ENCODE measurements at places on chromosomes 5 and 9.

- DNase-seq: no peak
Measured at GRCh38 chr5:1791176-1791575, 8.5 kb downstream of the MRPL36 start.

DNA sequence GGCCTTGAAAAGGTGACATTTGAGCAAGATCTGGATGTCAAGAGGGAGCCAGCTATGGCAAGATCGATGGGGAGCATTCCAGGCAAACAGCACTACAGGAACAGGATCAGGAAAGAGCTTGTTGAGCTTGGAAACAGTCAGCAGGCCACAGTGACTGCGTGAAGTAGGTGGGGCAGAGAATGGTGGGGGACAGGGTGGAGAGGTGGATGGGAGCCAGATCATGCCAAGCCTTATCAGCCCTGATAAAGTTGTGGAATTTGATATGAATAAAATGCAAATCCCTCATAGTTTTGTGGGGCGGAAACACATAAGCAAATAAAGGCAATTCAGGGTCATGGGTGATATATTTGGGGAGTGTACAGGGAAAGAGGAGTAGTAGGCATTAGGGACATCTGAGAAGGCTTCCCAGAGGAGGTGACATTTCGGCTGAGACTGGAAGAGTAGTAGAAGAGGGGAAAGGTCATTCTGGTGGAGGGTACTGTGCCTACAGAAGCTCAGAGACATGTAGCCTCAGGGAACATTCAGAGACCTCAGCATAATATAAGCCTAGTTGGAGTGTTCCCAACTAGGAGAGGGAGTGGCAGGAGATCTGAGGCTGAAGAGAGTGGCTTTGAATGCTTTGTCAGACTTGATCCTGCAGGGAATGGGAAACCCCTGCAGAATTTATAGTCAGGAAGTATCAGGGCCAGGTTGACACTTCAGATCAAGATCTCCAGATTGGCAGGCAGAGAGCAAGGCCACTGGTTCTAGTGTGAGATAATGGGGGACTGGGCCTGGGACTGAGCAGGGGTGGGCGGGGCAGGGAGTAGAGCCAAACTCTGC is 9.7 kb upstream of the CYSTM1 start:
- no peak for DNase-seq

- peak; percentile 2 for DNase-seq
Measured at GRCh38 chr5:24644761-24645160, at the start of gene CDH10. CDH10 (minus strand) TSS chr5:24644978; CDS start chr5:24593490, 51,488 bp downstream.

GRCh38 chr9:38685535-38685934 is 34.4 kb downstream of the FAM240B start:
- DNase-seq: no peak

DNA sequence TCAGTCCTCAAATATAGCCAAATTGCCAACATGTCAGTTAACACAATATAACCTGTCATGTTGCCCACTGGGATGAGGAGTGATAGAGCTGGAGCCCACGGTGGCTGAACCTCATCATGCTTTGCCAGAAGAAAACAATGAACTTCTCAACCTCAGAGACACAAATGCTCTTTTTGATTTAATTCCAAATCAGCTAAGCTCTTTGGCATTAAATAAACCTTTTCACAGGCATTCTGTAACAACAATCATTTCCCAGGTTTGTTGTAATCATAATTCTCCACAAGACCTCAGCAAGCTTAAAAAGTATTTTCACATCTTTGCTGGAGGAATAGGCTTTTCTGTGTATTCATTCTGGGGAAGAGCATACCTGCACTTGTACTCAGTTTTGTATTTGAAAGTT is 830.9 kb downstream of the MAT2B start:
- no peak for DNase-seq

DNA sequence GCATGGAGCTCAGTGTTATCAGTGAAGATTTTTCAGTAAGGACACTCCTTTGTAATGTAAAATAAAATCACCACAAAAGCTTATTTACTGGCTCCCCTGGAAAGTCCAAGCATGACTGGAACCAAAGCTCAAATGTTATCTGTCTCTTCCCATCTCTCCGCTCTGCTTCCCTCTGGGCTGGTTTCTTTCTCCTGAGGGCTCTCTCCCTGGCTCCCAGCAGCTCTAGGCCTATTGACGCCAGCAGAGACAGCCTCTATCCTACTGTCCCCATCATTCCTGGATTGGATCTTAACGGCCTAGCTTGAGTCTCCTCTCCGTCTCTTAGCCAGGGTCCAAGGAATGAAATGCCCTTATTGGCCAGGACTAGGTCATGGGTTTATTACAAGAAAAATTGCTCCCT is 86.1 kb downstream of the TMEM167A start:
- no peak for DNase-seq

GRCh38 chr5:57889558-57889957 is 406.9 kb upstream of the ACTBL2 start:
- DNase-seq: peak; percentile 98

GRCh38 chr9:107933097-107933496 is 443.5 kb upstream of the KLF4 start:
- DNase-seq: peak; percentile 38

GRCh38 chr5:59182760-59183159 is 599.9 kb downstream of the RAB3C start:
- DNase-seq: no peak

DNA sequence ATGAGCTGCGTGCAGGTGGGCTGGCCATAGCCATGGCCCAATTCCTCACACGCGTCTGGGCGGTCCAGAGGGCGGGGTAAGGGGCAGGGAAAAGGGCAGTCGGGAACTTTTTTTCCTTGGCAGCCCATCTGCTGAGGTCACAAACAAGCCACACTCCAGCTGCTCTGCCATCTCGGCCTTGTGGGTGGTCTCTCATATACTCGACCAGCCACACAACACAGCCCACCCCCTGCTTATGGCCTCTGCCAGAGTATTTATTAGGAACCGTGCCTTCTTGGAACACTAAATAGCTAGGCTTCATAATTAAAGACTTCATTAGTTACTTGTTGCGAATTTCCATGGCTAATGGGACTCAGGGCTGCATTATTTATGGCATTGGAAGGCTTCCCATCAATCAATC is 98.5 kb upstream of the LHFPL2 start:
- no peak for DNase-seq
